A549 treated with DMSO at 1 μM for 4 hours (cell line): ENCODE measurements at places on chromosomes 11 and 22. TPM values are rescaled to one million over a fixed set of nuclear protein-coding genes. Genes with fewer than 3 reads are reported as not detected.

LMNTD2 gene
- 2.1 to 2.9 TPM (median 2.2 TPM) in 5 replicates for total RNA-seq

ARRB1 gene
- 3.0 to 4.3 TPM (median 3.6 TPM) in 5 replicates for total RNA-seq

MIOX gene
- total RNA-seq = 0.09 to 0.14 TPM in 2 of 5 replicates, not detected in the others

MGAT3 gene
- 0.15 to 0.64 TPM (median 0.45 TPM) in 5 replicates for total RNA-seq
